Activated CD4-positive, alpha-beta T cell treated with anti-CD3 and anti-CD28 coated beads, Interleukin-2, amount 10 ng/mL, durations not matched to agents 24 days and 14 days (primary cell): ENCODE measurements at places on chromosomes 4 and X.

GRCh38 chrX:130799393-130799792, 103.6 kb downstream of the ENOX2 start:
- no peak for DNase-seq

- no peak for DNase-seq
Measured at GRCh38 chr4:158036998-158037397, 135.8 kb downstream of the GASK1B start.

- DNase-seq, result no peak
Measured at GRCh38 chr4:159944477-159944876, 841.6 kb downstream of the RAPGEF2 start.

- DNase-seq, result no peak
Measured at GRCh38 chr4:67581913-67582312, 23.4 kb downstream of the STAP1 start.

DNA sequence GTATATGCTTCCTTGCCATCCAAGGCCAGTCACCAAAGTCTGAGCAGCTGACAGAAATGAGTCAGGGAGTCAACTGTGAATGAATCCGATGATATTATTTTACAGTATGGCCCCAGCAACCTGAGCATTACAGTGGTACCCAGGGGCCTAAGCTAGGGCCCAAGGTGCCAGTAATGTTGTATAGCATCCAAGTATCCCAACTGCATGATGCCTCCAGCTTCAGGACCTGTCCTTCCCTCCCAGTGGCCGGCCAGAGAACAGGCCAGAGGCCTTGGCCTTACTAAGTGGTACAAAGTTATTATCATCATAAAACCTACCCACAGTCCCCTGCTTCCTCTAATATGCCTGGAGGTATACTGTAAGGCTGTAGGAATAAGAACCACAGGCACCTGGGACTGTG, 79.9 kb downstream of the RFC1 start:
- DNase-seq, result no peak

DNA sequence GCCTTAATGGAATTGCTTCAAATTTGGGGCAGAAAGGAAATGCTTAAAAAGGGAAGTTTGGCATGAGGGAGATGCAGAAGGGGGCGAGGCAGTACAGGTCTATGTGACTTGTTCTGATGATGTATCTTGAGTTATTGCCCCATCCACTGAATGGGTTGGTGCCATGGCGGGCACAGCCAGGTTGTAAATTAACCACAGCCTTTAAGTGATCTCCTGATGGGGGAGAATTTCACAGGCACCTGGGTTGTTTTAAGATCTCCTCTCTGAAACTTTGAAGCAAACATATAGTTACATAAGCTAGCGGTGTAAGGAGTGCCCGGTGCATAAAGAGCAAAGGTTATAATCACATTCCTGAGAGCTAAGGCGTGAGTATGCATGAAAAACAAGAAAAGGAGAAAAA, 37.0 kb downstream of the NPY5R start:
- no peak for DNase-seq

- no peak for DNase-seq
Measured at GRCh38 chr4:48705609-48706008, 74.5 kb downstream of the FRYL start.

- no peak for DNase-seq
Measured at GRCh38 chrX:153657161-153657560, 10.2 kb downstream of the DUSP9 start.

GRCh38 chr4:76699751-76700310, 198.1 kb downstream of the SOWAHB start:
- no peak for DNase-seq

- DNase-seq, result no peak
Measured at GRCh38 chrX:10166248-10166716, 9.5 kb downstream of the CLCN4 start.

GRCh38 chrX:100717363-100717762, 14.6 kb downstream of the SYTL4 start:
- DNase-seq, result no peak

- no peak for DNase-seq
Measured at GRCh38 chr4:140065393-140065792, 88.6 kb downstream of the MAML3 start.

DNA sequence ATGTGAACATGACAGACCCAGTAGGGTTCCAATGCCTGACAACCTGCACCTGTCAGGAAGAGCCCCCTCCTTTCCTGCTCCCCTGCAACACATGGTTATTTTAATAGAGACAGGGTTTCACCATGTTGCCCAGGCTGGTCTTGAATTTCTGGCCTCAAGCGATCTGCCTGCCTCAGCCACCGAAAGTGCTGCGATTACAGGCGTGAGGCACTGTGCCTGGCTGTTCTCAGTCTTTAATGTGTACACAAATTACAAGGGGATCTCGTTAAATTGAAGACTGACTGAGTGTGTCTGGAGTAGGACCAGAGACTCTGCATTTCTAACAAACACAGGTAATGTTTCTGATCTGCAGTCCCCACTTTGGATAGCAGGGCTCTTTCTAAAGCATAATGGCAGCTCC, 55.4 kb downstream of the NPNT start:
- DNase-seq, result no peak

DNA sequence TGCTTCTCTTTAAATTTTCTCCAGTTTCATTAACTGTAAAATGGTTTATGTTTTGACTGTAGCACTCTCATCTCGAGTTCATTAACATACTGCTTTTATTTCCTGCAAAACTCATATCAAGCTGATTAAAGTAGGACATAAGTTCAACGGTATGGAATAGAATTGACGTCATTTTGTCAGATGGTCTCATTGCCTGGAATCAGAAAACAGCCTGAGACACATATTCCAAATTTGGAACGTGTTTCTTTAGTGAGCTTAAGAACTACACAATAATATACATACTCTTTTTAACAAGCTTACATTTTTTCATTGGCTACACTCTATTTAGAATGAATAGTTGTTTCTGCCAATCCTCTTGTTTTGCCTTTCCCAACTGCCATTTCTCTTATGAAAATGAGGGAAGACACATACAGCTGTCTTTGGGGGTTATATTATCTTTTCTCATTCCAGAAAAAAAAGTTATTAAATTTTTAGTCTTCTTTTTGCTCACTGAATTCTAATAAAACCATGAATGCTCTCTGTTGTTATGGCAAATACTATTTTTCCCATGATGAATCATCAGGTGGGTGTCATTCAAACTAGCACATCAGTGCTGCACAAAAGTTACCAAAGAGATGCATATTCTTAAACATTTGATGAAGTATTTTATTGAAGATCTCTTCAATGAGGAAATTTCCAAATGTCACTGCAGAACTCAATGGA, 162.8 kb downstream of the GABRB1 start:
- DNase-seq, result no peak

- DNase-seq, result no peak
Measured at GRCh38 chr4:27873596-27873995, 1013.0 kb downstream of the STIM2 start.

DNA sequence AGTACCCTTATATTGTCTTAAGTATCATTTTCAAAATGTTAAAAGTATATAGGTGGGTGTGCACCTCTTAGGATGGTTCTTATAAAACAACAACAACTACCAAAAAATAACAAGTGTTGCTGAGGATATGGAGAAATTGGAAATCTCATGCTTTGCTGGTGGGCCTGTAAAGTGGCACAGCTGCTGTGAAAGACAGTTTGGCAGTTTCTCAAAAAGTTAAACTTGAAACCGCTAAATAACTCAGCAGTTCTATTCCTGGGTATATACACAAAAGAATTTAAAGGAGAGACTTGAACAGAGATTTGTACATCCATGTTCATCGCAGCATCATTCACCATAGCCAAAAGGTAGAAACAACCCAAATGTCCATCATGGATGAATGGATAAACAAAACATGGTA, 65.5 kb downstream of the HAND2 start:
- DNase-seq, result no peak

DNA sequence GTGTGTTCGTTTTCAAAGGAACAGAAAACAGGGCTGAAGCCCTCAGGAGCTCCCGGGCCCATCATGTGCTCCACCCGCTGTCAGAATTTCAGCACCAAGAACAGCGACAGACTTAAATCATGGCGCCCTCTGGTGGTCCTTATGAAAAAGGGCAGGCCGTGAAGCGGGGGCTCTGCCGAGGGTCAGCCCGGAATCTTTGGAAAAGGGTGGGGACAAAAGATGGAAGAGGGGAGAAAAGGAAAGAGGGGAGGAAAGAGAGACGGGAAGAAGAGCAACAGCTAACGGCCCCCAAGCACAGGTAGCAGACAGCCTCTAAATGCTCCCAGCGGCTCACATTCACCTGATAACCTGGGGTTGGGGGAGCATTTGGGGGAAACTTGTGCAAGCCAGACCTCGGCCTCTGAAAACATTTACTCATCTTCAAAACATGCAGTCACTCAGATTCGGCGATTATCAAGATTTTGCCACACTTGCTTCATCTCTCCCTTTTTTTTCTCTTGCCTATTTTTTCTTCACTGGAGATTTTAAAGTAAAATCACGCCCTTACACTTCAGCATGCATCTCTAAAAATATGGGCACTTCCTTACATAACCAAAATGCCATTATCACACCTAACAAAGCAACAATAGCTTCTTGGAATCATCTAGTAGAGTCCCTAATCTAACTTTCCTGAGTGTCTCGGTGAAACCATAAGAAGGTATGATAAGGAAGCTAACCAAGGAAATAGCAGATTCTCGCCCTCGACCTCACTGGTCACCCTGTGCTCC, 28.1 kb upstream of the MAN2B2 start:
- peak; percentile 87 for DNase-seq

DNA sequence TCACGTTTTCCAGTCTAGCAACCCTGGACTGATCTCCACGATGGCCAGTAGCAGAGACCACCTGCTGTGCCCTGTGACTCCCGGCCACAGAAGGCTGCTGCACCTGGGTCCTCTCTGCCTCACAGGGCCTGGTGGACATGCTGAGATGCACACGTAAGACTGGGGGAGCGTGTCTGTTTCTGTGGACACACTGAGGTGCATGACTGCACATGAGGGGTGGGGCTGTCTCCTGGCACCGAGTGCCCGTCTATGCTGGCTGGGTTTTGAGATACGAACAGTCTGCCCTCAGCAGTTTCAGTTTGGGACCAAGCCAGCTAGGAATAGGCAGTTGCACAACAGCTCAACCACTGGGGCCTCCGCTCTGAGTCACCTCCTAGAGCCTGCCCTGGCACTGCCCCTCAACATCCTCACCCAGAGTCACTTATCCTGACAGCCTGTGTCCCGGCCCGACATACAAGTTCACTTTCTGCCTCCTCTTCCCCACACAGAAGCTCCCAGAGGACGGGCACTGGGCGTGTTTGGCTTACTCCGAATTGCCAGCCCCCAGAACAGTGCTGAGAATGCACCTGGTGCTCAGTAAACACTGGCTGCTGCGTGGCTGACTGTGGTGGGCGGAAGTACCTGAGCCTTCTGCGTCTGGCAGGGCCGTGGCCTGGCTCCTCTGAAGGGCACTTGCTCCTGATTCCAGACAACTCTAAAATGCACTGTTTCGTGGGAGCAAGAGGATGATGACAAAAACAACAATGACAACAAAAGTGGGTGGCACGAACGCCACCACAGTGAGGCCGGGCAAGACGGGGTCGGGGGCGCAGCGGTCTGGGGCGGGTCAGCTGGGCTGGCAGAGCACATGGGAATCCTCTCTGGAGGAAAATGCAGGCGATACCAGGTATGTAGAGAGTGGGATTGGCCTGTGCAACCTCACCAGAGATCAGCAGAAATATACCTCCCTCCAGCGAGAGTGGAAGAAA, 30.9 kb downstream of the RNF212 start:
- no peak for DNase-seq

GRCh38 chrX:17976955-17977354, 115.9 kb upstream of the RAI2 start:
- DNase-seq, result no peak

- no peak for DNase-seq
Measured at GRCh38 chr4:1596393-1596792, 87.7 kb downstream of the FAM53A start.

DNA sequence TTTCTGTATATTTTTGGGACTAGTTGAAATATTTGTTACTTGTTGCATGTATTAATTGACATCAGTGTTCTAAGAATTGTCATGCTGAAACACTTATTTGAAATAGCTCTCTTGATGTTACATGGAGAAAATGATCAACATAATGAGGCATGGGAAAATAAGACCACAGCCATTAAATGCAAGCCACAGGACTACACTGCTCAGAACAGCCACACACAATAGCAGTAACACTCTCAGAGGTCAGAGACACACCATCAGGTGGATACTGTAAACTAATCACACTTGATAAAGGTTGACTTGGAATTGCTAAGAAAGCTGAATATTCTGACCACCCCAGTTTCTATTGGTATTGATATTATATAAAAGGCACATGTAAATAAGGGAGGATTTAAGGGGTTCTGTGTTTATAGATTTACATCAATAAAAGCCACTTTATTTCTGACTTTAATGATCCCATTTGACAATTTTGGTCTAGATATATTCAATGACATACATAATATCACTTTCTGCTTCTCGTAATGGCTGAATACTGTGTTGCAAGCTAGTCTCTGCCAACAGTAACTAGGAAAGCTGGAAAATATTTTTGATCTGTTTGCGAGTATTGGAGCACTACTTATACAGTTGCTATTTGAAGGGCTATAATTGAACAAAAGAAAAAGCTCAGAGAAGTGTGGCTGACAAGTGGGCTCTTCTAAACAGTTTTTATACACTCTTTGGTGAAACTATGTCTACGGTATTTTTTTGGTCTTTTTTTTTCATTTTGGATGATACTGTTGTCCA, 876.5 kb upstream of the INTU start:
- no peak for DNase-seq

DNA sequence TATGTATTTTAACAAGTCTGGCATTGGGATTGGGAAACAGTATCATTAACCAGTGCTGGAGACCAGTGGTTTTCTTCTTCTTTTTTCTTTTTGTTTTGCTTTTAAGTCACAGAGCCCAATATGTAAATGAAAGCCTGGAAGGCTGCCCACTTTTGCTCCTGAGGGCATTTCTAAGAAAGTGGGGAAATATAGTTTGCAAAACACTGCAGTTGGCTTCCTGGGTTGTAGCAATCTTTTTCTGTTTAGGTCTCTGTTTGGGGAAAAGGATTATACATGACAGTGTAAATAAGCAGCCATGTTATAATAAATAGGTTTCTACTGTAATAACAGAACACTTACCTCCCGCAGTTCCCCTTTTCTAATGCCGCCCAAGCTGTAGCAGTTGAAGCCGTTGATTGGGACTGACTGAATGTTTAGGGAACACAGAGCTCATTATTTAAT, 105.5 kb downstream of the TMEM164 start:
- DNase-seq, result no peak

- no peak for DNase-seq
Measured at GRCh38 chr4:52606726-52607125, 52.4 kb downstream of the USP46 start.

DNA sequence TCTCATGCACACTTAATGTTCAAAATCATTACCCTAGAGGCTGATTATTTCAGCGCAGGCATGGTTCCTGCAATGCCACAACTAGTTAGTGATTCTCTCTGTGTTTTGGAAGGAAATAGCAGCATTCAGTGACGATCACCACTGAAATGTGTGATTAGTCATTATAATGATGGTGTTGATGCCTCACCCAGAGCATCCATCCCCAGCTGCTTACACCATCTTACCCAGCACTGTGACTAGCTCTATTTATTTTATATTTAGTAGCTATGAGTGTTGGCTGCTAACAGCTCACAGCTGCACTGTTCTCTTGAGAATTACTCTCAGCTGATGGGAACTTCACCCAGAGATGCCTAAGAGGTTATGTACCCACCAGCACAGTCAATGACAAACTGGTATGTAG, 60.5 kb upstream of the TSPAN7 start:
- DNase-seq, result no peak

- DNase-seq, result no peak
Measured at GRCh38 chr4:13887010-13887409, 259.5 kb upstream of the BOD1L1 start.

GRCh38 chr4:47731182-47731581, 106.7 kb downstream of the CORIN start:
- DNase-seq, result no peak

GRCh38 chrX:107603429-107604159, 24.7 kb upstream of the PRPS1 start:
- DNase-seq, result no peak
